ENCODE measurements at places on chromosomes 13 and 19.

- no peak for DNase-seq
Observed at GRCh38 chr13:41034881-41035280, 15.8 kb upstream of the ELF1 start.

DNA sequence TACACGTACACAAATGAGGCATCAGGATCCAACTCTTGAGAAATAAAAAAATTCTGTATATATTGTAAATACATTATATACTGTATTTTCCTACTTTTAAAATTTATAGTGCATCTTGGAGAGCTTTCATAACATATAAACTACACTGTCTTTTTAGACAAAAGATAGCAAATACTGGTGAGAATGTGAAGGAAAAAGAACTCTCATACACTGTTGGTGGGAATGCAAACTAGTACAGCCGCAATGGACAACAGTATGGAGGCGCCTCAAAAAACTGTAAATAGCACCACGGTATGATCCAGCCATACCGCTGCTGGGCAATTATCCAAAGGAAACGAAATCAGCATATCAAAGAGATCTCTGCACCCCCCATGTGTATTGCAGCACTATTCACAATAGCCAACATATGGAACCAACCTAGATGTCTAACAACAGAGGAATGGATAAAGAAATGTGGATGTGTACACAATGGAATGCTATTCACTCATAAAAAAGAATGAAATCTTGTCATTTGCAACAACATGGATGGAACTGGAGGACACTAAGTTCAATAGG, 292.4 kb downstream of the EFNB2 start:
- no peak for DNase-seq

DNA sequence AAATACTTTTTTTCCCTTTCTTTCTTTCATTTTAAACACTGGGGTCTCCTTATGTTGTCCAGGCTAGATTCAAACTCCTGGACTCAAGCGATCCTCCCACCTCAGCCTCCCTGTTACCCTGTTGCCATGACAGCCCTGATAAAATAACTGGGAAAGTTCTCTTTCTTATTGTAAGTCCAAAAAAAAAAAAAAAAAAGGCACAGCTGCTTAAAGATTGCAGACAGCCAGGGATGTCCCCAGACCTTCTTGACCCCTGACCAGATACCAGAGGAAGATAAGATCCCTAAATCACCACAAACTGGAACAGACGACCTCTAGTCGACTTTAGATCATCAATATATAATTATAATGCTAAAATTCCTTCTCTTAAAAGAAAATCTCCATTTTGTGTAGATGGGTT, 1.1 kb upstream of the MVB12A start:
- DNase-seq, result no peak

DNA sequence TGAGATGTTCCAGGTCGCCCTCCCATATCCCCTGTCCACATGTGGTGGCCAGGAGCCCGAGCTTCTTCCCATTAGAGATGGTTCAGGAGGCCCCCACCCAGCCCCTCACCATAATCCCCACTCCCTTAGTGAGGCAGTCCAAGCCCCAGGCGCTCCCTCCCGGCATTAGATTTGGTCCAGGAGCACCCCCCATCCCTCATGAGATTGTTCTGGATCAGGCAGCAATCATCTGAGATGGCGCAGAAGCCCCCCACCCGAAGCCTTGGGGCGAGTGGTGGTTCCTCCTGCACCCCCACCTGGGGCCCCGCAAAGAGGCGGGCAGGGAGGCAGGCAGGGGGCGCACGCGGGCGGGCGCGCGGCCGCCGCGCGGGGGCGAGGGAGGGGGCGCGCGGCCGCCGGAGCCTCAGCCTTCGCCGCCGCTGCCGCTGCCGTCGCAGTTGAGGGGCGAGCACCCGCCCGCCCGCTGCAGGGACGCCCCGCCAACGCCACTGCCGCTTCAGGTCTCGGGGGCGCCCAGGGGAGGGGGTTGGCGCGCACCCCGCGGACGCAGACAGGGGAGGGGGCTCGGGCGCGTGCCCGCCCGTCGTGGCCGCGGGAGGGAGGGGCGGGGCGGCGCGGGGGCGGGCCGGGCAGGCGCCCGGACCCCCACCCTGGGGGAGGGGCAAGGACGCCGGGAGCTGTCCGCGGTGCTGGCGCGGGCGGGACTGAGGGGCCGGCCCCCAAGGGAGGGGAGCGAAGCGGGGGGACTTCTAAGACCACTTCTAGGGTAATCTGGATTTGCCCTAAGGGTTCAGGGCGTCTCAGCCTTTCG, 46.4 kb upstream of the SHKBP1 start:
- no peak for DNase-seq

DNA sequence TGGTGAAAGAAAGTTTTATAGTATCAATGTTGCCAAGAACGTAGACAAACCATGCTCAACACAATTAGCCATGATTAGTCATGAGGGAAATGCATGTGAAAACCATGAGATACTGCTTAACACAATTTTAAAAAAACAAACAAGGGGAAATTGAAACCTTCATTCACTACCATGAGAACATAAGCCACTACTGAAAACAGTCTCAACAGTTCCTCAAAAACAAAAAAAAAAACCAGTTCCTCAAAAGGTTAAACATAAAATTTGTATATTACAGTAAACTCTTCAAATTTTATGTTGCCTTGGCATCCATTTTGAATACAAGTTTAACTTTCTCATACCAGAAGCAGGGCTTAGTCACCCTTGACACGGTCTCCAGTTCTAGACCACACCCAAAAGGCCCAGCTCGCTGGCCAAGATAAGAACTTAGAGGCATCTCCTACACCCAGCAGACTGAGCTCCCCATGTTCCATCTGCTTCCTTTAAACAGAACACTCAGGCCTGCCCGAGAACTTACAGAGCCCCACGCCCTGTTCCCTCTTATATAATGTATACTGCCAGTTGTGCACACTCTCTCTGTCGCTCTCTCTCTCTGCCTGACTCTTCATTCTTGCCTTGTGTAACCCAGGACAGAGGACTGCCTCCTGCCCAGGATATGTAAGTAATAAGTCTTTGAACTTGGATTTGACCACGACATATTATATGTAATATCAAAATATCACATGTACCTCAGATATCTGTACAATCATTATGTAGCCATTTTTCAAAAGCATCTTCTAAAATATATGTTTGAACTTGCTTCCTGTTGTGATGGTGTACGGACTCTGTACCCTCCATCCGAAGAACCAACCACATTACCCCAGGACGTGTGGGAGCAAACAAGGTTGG, 67.4 kb downstream of the STK24 start:
- peak; percentile 91 for DNase-seq

- DNase-seq, result no peak
Observed at GRCh38 chr13:37893321-37893720, 23.7 kb upstream of the TRPC4 start.

DNA sequence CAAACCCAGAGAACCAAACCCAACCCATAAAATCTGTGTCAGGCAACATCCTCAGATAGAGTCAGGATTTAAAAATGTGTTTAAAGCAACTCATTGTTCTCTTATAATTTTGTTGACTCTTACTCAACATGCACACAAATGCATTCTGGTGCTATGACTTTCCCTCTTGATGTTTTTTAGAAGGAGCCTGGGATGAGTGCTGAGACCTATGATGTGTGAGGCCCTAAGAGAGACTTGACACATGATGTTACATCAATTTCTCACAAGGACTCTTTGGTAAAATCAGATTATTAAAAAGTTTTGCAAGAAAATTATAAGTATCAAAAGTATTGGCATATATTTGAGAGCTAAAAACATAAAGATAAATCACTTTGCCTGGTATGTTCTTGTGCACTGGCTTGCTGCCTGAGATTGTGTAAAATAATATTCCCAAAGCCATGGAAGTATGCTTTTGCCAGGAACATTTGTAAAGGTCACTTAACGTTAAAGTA, 173.9 kb downstream of the DCLK1 start:
- DNase-seq, result no peak

DNA sequence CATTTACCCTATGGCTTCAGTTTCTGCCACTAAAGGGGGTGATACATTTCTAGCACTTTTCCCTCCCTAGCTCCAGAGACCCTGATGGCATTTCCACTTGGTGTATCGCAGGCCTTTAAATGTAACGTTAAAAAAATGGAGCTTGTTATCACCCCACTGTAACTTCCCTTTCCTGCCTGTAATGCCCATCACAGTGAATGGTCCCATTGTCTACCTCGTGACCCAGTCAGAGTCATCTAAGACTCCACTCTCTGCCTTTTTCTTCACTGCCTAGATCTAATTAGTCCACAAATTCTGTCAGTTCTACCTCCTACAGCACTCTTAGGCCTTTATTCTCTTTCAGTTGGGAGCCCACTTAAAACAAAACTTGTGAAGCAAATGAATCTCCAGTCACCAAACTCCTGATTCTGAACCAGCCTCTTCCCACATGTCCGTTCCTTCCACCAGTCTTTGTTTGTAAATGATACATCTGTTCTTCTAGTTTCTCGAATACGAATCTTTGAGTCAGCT, 64.8 kb downstream of the NHLRC3 start:
- no peak for DNase-seq

GRCh38 chr19:3179739-3180293, 1.2 kb downstream of the S1PR4 start:
- no peak for DNase-seq
